ENCODE measurements at places on chromosomes 12 and 14.
A peak's percentile ranks its signal among the peaks of the same experiment; 100 is the strongest.

GRCh38 chr12:74412606-74413230 lies 124.9 kb upstream of the ATXN7L3B start:
- no peak for DNase-seq

DNA sequence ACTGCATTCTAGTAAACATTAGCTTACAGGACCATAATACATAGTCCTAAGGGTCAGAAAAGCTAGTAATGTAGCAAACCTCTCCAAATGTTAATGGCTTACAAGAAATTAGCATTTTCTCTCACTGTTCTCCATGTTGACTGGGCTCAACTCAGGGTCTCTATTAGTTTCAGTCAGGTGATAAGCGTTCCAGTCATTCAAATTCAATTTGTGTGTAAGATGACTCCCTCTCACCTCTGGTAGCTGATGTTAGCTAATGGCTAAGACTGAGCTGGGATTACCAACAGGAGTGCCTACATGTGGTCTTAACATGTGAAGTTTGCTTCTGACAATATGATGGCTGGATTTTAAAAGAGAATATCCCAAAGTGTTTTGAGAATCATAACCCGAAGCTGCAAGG lies 630.5 kb upstream of the USP15 start:
- no peak for DNase-seq

GRCh38 chr14:65850429-65851135 lies 438.1 kb downstream of the FUT8 start:
- no peak for DNase-seq

GRCh38 chr12:39989501-39989900 lies 116.4 kb downstream of the SLC2A13 start:
- no peak for DNase-seq

DNA sequence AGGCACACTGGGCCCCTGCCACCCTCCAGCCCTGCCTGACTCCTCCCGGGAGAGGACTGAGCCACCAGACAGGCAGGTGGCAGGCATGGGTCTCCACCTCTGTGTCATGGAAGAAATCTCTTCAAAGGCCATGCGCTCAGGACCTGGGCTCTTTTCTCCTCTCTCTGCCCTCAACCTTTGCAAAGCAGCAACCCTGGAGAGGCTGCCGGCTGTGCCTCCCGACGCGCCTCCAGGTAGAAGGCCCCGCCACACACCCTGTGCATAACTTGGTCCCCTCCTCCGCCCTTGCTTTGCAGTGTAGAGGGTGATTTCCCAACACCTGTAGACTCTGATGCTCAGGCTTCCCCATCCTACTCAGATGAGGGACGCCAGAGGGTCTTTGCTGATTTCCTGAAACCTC lies 28.2 kb upstream of the TMEM179 start:
- no peak for DNase-seq

DNA sequence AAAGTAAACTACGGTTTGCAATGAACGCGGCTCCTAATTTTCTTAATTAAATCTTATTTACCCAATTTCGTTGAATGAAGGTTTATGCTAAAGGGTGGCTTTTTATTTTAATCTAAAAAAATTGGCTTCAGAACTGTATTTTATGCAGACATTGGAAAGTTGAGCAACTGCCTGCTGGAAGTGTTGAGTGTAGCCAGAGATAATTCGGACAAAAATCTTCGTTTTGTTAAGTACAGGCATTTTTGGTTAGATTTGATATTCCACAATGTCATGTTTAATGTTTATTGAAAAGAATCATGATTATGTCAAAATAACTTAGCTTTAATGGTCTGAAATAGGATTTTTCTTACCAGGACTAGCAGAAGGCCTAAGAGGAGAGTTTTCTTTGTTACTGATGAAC lies 875 bp downstream of the IRAK3 start:
- DNase-seq = no peak

- DNase-seq = no peak
Measured at GRCh38 chr12:84814664-84815245, 97.8 kb downstream of the SLC6A15 start.

- no peak for DNase-seq
Measured at GRCh38 chr14:68421116-68421515, 371.8 kb downstream of the ZFP36L1 start.

DNA sequence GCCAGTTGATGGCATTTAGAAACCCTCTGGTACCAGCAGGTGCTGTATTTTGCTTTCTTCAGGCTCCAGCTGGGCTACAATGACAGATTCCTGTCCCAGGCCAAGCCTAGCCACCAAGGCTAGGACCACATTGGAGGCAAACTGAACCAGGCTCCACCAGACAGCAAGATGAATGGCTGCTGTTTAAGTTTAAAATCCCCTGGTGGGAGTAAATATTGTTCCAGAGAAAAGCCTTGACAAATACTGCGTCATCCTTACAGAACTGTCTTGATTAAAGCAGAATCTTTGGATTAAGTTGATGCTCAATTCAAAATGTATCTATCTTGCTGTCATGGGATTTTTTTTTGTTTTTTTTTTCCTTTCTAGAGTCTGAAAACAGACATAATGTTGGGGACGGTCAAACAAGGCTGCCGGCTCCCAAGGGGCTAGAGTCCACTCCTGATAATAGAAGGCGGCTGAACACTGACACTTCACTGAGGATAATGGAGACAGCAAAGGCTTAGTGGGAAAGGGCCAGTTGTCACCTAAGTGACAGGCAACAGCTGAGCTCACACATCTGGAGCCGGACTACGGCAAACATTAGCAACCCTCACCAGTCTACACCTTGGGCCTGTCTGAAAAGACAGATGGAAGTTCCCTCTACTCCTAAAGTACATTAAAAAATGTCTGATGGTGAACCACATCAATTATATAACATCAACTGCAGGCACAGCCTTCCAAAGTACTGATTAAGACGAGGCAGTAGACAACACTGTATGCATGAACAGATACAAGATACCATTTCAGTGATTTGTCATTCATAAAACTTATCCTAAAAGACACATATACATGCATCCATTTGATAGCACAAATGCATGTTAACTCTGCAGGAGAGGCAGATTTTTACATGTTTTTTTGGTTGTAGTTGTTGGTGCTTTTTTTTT lies 1.7 kb downstream of the PRICKLE1 start:
- DNase-seq = no peak

- DNase-seq = no peak
Measured at GRCh38 chr12:51972849-51973273, 21.4 kb downstream of the ACVR1B start.

GRCh38 chr14:70317969-70318634 lies 41.4 kb downstream of the COX16 start:
- DNase-seq = peak; percentile 17

- DNase-seq = no peak
Measured at GRCh38 chr12:29762637-29763300, 21.0 kb downstream of the TMTC1 start.

- DNase-seq = peak; percentile 72
Measured at GRCh38 chr12:99911081-99911480, 73.7 kb downstream of the ANKS1B start.

DNA sequence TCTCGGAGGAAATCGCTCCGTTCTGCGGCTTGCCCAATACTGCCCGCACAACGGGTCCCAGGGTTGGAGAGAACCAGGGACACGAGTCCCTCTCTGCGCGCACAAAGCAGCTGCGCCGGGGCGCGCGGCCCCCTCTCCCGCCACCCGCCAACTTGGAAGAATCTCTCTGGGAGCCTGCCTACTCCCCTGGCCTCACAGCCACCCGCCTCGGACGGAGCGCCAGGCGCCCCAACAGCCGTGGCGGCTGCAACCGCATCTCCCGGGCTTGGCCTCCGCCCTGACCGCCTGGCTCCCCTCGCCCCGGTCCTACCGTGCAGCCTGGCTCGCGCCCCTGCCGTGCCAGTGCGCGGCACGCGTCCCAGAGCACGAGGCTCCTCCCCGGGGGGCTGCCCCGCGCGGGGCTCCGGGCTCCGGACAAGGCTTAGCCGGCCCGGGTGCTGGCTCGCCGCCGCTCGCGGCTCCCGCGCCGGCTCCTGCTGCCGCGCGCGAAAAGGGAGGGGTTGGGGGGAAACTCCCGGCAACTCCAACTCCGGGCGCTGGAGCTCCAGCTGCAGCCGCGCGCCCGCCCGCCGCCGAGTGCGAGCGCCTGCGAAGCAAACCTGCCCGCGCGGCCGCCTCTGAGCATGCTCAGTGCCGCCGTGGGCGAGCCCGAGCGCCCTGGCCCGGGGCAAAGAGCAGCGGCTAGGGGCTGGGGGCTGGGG lies at the start of gene STXBP6:
TSS of gene STXBP6 (minus strand) at position 580 of the 701 bp plus-strand sequence. CDS start 75,329 bp downstream, outside the sequence.
- DNase-seq = peak; percentile 26

- DNase-seq = no peak
Measured at GRCh38 chr14:89377544-89377943, 39.5 kb downstream of the FOXN3 start.

DNA sequence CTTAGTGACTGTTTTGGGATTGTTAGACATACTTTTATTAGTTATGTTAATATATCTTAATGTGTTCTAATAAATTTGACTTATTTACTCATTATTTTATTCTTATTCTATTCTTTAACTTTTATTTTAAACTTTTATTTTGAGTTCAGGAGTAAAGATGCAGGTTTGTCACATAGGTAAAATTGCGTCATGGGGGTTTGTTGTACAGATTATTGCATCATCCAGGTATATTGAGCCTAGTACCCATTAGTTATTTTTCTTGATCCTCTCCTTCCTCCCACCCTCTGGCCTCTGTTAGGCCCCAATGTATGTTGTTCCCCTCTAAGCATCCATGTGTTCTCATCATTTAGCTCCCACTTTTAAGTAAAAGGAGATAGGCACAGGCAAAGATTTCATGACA lies 495.5 kb downstream of the MDGA2 start:
- DNase-seq = no peak

- no peak for DNase-seq
Measured at GRCh38 chr14:60514378-60514740, 5.4 kb downstream of the SIX6 start.

- DNase-seq = no peak
Measured at GRCh38 chr14:22513066-22513812, 75.8 kb downstream of the DAD1 start.

GRCh38 chr12:52369809-52370208 lies 2.5 kb upstream of the KRT85 start:
- no peak for DNase-seq

- no peak for DNase-seq
Measured at GRCh38 chr14:32667287-32667686, 271.4 kb upstream of the NPAS3 start.

DNA sequence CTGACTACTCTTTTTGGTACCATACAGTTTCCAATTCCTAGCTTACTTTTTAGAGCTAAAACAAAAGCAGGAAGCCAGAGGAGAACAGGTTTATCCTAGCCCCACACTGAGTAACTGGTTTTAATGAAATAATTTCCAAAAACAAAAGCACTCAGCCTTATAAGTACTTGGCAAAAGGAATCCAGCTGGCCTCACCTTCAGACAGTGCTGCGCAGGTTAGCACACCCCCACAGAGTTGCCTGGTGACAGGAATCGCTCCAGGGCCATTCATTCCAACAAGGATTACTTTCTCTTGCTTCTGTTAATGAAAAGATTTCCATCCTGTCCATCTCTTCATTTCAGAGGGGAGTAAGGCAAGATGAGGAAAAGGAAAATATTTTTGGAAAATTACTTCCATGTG lies 84.6 kb downstream of the SCFD1 start:
- no peak for DNase-seq

- DNase-seq = no peak
Measured at GRCh38 chr14:71648725-71649124, 283.5 kb upstream of the RGS6 start.

DNA sequence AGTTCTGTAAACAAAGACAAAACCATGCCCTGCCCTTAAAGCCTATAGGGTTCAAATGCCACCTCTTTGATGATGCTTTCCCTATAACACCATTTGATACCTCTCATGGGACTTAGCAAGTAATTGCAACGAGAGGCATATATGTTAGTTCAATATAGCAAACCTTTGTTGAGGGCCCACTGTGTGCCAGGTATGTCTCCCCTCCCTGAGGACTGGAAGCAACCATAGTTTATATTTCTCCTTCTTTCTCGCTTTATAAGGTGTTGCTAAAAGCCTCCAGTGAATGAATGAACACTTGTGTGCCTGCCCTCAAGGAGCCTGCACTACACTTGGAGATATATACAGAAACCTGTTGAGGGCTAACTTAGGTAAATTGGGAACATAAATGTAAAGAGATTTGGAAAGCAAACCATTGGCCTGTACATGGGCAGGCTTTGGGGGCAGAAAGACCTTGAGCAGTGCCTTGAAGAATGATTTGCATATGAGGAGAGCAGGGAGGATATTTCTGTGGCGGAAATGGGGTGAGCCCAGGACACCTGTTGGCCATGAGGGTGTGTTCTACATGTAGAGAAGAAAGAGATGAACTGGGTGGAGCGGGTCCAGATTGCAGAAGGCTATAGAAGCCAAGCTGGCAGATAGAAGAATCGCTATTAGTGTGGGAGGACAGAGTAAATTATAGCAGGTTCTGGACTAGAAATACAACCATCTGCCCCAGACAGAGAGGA lies 1.8 kb upstream of the CKAP4 start:
- DNase-seq = no peak

- DNase-seq = peak; percentile 36
Measured at GRCh38 chr12:127083008-127083949, 1183.7 kb upstream of the TMEM132C start.

DNA sequence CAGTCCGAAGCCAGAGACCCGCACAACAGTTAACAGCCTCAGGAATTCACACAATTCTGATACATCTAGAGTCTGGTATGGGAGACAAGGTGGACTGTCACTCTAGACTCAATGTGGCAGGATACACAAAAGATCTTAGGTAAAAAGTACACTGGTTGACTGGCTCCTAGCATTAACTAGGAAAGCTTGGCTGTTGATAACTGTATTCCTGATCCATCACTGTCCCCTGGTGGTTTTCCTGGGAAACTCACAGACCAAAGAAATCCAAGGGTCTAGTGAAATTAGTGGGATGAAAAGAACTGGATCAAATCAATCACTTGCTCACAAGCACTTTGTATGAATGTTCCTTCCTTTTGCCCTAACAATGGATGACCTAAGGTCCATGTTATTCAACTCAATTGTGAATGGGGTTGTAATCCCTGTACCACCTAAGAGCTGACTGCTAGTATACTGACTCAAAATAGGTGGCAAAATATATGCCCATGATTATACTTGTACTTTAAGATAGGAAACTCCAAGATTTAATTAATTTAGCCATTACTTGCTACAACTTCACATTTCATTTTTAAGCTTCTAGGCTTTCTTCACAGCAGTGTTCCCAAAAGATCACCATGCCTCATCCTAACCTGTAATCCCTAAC lies 14.0 kb downstream of the NPC2 start:
- peak; percentile 21 for DNase-seq

- no peak for DNase-seq
Measured at GRCh38 chr12:19707948-19708409, 268.7 kb downstream of the AEBP2 start.

DNA sequence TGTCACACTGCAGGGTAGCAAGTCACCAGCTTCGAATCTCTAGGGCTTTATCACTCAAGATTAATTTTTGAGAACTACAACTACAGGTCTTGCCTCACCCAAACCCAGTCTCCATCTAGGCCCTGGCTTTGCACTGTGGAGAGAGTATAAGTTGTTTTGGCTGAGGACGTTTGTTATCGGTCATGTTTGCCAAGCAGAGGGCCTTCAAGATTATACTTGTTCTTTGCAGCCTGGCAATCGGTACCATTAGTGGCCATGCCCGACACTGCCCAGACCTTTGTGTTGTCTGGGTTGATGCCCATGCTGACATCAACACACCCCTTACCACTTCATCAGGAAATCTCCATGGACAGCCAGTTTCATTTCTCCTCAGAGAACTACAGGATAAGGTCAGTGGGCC lies 25.7 kb downstream of the ARG2 start:
- DNase-seq = no peak

All from hepatic stellate cell (primary cell).